Type B pancreatic cell (in vitro differentiated cells): ENCODE measurements at places on chromosomes 4 and X.

- DNase-seq = no peak
These were observed 189.6 kb downstream of the FRMPD4 start for GRCh38 chrX:12327836-12328235.

DNA sequence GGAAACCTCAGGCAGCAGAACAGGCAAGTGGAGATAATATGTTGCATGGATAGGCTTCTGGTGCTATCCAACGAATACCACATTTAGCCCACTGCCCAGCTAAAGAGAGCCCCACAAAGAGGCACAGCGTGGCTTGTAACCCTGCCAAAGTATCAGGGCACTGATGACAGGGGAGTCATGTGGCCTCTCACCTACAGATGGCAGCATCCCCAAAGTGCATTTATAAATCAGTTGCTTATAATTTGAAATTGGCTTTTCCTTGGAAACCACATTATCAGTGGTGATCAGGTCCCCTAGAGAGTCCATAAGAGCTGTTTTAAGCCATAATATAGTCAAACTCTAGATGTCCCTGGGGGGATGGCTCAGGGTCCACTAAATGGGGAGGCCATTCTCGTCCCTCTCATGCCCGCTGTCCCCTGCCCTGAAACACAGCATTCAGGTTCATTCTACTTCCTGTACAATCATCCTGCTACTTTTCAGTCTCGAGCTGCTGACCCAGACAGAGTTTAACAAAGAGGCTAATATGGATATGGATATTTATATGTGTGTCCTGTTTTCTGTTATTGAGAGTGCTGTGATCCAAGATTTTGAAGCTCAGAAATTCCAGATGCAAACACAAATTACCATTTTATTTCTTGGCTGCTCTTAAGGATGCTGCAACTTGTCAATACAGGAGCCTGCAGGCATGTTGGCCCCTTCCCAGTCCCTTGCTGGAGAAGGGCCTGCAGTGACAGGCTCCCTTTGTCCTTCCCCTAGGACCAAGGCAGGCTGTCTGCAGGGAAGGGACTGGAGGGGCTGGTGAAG, 28.5 kb downstream of the SRPX start:
- DNase-seq = no peak

GRCh38 chr4:28357990-28358389, 1497.3 kb downstream of the STIM2 start:
- no peak for DNase-seq

DNA sequence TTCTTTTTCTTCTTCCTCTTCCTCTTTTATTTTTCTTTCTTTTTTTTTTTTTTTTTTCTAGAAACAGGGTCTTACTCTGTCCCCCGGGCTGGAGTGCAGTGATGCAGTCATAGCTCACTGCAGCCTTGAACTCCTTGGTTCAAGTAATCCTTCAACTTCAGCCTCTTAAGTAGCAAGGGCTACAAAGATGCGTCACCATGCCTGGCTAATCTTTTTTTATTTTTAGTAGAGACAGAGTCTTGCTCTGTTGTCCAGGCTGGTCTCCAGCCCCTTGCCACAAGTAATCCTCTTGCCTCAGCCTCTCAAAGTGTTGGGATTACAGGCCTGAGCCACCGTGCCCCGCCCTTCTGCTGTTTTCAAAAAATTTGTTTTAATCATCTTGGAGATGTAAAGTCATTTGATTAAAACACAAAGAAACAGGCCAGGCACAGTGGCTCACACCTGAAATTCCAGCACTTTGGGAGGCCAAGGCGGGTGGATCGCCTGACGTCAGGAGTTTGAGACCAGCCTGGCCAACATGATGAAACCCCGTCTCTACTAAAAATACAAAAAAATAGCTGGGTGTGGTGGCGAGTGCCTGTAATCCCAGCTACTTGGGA, 28.1 kb downstream of the SYNPO2 start:
- no peak for DNase-seq

GRCh38 chrX:40960041-40960440, 125.2 kb upstream of the USP9X start:
- no peak for DNase-seq

- no peak for DNase-seq
These were observed 124.6 kb downstream of the NSUN7 start for GRCh38 chr4:40874331-40874730.
